ENCODE measurements at places on chromosomes 5 and 9.

DNA sequence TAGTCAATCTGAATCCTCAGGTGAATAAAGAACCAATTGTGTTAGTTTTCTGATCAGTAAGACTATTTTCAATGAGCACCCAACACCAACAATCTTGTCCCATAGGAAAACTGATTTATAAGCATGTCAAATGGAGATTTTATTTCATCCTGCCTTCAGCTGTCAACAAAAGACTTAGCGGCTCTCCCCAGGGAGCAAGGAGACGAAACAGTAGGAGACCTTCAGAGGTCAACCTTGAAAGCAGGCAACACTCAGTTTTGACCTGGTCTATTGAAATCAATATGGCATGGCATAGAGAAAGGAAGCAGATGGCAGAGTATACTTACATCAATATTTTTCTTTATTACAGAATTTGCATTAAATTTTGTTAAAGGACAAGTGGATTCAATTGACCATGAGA lies 34.1 kb downstream of the ZNF622 start:
- no peak for DNase-seq

GRCh38 chr5:35309365-35310130 lies 79.3 kb upstream of the PRLR start:
- no peak for DNase-seq

GRCh38 chr5:160493806-160494338 lies 72.2 kb downstream of the PTTG1 start:
- no peak for DNase-seq

- DNase-seq, result no peak
Measured at GRCh38 chr9:101814064-101814463, 75.6 kb upstream of the GRIN3A start.

- DNase-seq, result no peak
Measured at GRCh38 chr5:127599320-127599719, 49.6 kb upstream of the CTXN3 start.

- no peak for DNase-seq
Measured at GRCh38 chr5:168765551-168766425, 186.6 kb upstream of the PANK3 start.

DNA sequence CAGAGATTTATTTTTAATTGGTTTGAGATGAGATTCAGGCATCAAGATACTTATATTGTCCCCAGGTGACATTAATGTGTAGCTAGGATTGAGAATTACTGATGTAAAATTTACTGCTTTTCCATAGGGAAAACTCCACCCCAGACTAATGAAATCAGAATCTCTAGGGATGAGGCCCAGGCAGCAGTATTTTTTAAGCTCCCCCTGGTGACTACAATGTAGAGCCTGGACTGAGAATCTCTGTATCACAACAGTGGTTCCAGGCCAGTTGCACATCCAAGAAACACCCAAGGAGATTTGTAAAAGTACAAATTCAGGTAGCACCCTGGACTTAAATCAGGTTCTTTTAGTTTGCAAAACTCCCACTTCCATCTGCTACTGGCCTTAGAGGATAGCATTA lies 185.7 kb downstream of the MARCHF11 start:
- DNase-seq, result no peak

DNA sequence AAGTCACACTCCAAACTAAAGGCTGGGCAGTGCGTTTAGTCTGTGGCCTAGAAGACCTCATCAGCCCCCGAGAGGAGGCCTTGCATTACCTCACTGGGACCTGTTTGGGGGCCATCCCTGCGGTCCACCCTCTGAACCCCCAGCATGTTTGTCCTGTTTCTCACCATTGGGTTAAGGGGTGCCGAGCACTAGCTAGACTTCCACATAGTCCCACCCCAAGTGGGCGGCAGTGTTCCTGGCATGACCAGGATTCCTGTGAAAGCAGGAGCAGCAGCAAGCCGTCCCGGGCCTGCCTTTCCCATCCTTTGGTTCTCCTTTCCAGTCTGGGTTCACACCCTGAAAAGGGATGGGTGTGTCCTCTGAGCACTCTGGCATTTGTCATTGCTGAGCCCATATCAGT lies 26.6 kb upstream of the SAP30L start:
- DNase-seq, result no peak

- DNase-seq, result no peak
Measured at GRCh38 chr5:112681481-112681908, 56.2 kb upstream of the APC start.

DNA sequence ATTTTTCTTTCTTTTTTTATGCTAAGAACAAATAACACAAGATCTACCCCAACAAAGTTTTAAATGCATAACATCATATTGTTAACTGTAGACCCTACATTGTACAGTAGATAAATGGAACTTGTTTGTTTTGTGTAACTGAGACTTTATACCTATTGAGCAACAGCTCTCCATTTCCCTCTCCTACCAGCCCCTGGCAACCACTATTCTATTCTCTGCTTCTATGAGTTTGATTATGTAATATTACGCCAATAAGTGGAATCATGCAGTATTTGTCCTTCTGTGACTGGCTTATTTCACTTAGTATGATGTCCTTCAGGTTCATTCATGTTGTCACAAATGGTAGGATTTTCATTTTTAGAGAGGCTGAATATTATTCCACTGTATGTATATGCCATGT lies 308.2 kb upstream of the PRR16 start:
- no peak for DNase-seq

DNA sequence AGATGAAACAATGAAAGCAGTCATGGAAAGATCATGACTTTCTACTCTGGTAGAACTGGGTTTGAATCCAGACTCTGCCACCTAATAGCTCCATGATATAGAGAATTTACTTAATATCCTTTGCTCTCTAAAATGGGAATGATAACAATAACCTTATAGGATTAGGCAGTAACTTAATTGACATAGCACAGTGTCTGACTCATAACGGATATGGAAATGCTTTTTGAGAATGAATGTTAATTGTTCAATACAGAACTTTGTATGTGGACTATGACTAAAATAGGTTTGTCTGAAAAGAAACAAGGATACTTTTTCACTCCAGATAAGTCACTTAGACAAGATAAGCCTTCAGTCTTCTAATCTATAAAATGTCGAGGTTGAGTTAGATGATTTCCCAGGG lies 330.7 kb downstream of the PTPRD start:
- no peak for DNase-seq

- DNase-seq, result no peak
Measured at GRCh38 chr5:52656569-52657246, 131.0 kb upstream of the ITGA1 start.

- DNase-seq, result no peak
Measured at GRCh38 chr9:89465001-89465451, 32.9 kb downstream of the SEMA4D start.

DNA sequence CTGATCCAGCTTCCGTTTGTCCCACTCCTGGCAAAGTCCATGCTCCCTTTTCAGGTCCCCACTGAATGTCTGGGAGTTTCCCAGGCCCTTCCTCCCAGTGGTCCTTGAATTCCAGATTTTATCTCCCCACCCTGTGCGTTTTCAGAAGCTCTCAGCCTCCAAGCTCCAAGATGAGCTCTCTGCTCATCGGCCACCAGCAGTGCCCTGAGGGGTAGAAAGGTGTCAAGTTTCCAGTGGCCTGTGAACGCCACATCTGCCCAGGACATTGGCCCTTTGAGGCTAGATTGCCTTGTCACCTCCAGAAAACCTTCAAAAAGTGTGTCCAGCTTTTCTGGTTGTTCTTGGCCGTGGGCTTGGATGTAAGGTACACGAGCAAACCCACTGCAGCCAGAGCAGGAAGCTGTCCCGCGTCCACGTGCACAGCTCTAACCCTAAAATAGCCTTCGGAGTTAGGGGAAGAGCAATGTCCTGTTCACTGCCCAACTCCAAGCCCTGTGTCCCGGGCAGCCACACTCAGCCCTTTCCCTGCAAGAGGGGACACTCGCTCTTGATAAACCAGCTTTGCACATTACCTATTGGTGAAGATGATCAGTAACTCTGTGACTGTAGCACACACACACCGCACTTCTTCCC lies 10.9 kb upstream of the LRRC14B start:
- DNase-seq, result no peak

DNA sequence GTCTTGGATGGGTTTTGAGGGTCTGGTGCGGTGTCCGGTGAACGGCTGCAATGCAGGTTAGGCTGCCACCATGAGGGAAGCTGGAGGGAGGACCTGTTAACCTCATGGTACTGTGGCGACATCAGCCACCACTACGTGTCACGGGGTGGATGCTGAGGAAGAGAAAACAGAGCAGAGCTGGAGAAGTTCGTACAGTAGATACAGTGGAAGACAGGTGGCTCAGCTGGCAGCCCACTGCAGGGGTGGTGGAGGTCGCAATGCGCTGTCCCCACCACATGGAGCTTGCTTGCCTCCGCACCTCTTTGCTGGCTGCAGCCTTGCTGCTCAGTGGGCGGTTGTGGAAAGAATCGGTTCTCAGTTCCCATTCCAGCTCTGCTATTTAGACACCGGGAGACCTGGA lies 2.8 kb downstream of the DCANP1 start:
- DNase-seq, result no peak

DNA sequence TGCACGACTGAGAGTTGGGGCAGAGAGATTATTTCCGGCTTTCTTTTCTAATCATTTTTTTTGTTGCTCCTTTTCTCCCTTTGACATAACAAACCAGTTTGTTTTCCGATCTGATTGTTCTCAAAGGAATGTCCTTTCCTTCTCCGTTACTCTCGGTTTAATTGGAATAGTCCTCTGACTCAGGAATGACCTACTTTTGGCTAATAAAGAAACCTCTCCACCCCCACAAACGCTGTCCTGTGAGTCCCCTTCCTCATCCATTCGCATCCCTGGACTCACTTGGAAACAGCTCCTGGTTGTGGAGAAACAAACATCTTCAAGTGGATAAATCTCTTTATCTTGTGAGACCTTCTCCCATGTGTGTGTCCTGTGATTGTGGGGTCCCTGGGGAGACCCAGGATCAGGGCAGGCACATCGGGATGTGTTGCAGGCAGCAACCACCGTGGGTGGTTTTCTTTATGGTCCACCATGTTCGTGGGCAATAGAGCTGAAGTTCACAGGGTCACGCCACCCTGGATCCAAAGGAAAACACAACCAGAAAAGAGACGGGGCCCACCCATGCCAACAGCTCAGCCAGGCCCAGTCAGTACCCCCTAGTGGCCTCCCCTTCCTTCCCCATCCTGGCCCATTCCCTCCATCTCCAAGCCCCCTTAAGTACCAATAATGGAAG lies 45.2 kb upstream of the NEK6 start:
- DNase-seq, result peak; percentile 7

GRCh38 chr5:96187309-96188027 lies 225.8 kb upstream of the ELL2 start:
- no peak for DNase-seq

- no peak for DNase-seq
Measured at GRCh38 chr9:1875921-1876448, 139.2 kb upstream of the SMARCA2 start.

GRCh38 chr9:35277171-35277520 lies 115.3 kb downstream of the UNC13B start:
- no peak for DNase-seq

- no peak for DNase-seq
Measured at GRCh38 chr9:112043423-112043822, 131.7 kb downstream of the SUSD1 start.

DNA sequence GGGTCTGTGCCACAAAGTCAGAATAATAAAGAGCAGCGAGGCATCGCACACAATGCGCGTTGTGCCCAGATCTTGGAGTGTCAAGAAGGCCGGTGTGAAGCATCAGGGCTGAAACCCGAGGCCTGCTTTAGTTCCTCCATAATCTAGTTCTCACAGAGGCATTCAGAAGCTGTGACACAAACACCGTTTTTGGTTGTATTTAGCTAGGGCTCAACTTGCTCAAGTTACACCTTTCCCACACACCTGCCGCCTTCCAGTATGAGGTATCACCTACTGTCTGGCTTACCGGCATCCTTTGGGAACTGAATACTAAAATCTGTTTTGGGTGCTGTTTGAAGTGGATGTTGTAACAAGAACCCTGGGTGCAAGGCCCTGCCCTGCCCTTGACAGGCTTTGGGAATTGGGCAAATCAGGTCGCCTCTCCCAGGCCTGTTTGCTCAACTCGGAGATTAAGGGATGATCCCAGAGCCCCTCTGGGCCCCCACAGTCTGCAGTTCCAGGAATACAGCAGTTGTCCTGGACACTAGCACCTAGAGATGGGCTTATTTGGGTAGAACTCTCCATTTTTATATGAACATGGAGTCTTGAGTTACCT lies 27.0 kb downstream of the SLC25A25 start:
- no peak for DNase-seq

DNA sequence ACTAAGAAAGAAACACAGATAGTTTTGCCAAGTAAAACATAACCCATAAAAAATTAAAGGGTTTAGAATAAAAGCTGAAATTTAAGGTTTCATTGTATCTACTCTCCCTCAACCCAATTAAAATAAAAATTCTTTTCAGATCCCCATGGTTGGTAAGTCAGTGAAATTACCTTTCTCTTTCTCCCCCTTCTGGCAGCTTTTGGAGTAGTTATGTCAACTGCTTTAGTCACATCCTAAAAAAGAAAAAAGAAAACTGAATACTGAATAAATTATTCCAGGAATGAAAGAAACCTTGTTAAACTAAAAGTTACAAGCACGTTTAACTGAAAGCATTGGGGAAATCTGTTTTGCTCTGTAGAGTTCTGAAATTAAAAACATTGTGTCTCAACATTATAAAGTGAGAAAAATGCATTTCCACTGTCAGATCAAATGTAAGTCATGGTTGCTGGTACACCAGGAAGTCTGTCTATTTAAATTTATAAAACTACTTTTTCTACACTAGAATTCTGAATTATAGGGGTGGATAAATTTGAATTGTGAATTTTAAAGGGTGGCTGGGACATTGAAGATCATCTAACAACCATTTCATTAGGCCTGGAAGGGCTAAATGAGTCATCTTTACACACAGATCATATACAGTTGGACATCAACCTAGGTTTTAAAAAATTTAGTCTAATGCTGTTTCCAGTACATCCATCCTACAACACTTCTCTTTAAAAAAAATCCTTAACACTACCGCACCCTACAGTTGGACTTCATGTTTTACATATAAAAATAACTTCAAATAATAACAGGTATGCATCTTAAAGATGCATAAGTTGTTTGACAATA lies 24.7 kb downstream of the PSIP1 start:
- DNase-seq, result no peak

DNA sequence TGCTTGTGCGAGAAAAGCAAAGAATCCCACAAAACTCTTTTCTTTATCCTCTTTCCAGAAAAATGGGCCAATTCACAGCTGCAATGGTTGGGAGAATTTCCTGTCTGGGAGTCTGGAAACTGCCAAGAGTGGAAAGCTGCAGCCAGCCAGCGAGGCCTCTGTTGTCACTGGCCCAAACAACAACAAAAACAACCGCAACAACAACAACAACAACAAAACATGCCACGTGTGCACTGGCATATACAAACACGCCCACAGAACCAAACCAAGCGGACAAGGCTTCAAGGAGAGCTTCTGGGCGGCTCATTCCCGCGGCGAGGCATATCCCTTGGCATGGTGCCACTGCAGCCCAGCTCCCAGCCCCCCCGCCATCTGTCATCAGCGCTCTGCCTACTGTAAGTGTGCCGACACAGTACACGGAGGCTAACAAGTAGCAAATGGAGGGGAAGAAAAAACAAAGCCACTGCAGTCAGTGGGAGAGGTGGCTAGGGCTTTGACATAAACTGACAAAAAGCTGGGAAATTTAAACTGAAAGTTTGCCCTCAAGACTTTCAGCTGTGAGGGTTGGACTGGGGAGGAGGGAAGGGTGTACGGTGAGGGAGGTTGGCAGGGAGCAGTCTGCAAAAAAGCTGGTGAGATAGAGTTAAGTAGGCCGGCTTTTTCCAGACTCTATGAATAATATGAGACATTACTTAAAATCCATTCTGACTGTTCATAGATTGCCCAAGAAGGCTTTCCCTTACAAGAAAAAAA lies 165.0 kb upstream of the ZNF462 start:
- peak; percentile 41 for DNase-seq

Measured in retinal pigment epithelial cell (primary cell).